ENCODE measurements at places on chromosomes 2 and 18.

DNA sequence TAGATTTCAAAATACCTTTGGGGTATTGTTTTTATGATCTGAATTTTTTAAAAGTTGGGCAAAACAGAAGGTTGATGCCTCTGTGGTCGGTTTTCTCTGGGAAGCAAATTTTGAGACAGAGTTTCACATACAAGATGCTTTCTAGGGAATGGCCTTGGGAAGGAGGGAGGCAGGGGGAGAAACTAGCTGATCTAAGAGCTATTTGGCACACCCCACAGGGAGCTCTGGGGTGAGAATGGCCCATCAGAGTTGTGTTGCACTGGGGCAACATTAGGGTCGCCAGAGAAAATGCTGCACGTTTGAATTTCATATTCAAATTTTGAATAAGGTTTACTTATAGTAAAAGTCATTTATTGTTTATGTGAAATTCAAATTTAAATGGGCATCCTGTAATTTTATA lies 11.9 kb upstream of the ADAM23 start:
- DNase-seq, result no peak

DNA sequence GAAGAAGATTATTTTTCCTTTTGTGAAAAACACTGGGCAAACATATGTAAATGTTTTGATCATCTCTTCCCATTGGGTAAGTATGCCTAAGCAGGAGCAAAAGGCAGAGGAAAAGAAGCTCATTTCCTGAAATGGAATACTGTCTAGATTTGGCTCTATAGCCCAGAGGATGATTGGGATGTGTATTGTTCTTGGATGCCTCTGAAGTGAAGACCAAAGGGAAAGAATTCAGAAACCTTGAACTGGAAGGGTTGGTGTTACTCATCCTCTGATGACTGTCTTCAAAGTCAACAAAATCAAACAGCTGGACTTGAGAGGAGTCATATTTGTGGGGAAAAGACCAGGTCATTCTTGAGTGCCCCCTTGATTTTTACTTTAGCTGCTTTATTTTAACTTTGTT lies 112.6 kb upstream of the NT5C1B start:
- DNase-seq, result no peak

DNA sequence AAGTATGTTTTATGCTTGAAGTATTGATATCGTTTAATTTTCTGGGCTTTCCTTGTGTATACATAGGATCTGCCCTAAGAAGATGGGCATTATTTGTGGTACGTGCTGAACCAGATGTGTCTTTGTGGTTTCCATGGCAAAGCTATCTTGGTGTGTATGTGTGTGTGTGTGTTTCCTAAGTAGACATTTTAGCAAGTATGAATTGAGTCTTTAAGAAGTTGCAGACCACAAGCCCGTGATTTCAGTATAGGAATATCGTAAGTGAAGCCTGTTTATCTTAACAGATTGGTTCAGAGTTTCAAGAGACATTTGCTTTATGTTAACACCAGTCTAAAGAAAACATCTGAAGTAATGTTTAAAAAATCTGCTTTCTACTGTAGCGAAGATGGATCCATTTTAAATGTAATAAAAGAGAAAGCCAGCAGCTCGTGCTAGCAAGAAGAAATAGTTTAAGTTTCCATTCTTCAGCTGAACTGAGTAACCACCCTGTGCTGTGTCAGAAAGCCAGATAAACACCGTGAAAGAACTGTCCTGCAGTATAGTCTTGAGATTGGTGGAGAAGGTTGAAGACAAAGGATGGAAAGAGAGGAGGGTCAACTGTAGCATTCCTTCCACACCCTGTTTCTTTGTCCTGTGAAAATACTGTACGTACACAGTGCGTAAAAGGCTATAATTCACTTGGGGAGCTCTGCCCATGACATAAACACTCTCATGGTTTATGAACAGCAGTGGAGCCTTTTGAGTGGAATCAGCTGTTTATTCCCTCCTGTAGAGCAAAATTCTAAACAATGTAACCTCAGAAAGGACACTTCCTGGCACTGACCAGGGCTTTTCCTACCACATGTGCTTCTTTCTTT lies 91.9 kb upstream of the FOSL2 start:
- no peak for DNase-seq

- DNase-seq, result no peak
Measured at GRCh38 chr18:21289827-21290226, 47.8 kb downstream of the GREB1L start.

GRCh38 chr18:12290086-12290485 lies 18.0 kb upstream of the TUBB6 start:
- no peak for DNase-seq
